ENCODE measurements at places on chromosomes 1 and 21.

DNA sequence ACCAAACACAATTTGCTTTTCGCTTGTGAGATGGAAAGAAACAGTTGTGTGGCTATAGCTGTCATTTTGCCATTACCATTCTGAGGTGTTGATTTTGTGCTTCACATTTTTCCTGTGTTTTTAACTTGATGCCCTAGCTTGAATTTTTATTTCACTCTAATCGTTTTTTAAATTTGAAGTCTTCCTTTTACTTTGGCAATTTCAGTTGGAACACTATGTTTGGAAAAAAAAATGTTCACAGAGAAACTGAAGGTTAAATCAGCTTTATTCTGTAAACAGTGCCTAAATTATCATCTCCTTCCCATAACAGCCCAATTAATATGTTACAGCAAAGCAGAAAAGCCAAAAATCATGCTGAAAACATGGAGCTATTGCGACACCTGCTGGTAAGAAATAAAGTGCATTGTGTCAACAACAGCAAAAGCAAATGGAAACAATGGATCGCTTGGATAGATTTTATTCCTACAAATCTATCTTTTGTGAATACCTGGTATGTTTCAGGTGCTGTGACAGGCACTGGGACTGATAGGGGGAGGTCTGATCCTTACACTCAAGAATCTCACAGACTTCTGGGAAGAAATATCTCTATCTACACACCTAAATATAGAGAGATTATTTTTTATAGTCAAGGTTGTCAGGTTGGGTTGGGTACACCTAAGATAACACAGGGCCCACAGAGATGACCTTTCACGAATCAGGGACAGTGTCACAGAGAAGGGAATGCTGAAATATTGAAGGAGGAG lies 16.2 kb upstream of the ERICH3 start:
- no peaks in the 10 kb centered on the region for H3K36me3 ChIP-seq
- DNase-seq: no peak
- peaks cover 9% of the 10 kb centered on the region for H3K4me1 ChIP-seq
- H3K27me3 ChIP-seq: no peaks in the 10 kb centered on the region
- H3K4me3 ChIP-seq: no peak overlapping the region

GRCh38 chr1:67963263-67963662 lies 87.2 kb downstream of the DIRAS3 start:
- no peak for DNase-seq
- H3K27me3 ChIP-seq: no peaks in the 10 kb centered on the region
- H3K4me3 ChIP-seq: no peak overlapping the region
- no peaks in the 10 kb centered on the region for H3K4me1 ChIP-seq

DNA sequence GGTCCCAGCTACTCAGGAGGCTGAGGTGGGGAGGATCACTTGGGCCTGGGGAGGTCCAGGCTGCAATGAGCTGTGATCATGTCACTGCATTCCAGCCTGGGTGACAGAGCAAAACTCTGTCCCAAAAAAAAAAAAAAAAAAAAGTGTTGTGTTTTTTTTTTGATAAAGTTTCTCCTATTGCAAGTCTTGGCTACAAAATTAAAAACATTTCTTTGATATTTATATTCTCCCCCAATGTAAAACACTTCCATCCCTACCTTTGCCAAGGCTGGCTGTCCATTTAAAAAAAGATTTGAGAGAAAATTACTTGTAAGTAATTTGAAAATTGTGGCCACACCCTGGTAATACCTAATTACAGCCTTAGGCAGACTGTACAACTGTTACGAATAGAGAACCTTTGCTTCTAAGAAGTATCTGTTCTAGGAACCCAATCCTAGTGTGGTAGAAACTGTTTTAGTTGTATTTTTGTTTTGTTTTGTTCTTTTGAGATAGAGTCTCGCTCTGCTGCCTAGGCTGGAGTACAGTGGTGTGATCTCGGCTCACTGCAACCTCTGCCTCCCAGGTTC lies 11.2 kb downstream of the ZNF436 start:
- no peak for DNase-seq
- no peaks in the 10 kb centered on the region for H3K4me1 ChIP-seq
- H3K27ac ChIP-seq: no peak overlapping the region
- H3K27me3 ChIP-seq: no peaks in the 10 kb centered on the region
- H3K4me3 ChIP-seq: no peak overlapping the region
- H3K36me3 ChIP-seq: peaks cover 41% of the 10 kb centered on the region

GRCh38 chr1:216154063-216154462 lies 269.2 kb downstream of the USH2A start:
- H3K4me1 ChIP-seq: no peaks in the 10 kb centered on the region
- DNase-seq: no peak
- H3K36me3 ChIP-seq: no peaks in the 10 kb centered on the region
- H3K27ac ChIP-seq: no peak overlapping the region
- H3K4me3 ChIP-seq: no peak overlapping the region

DNA sequence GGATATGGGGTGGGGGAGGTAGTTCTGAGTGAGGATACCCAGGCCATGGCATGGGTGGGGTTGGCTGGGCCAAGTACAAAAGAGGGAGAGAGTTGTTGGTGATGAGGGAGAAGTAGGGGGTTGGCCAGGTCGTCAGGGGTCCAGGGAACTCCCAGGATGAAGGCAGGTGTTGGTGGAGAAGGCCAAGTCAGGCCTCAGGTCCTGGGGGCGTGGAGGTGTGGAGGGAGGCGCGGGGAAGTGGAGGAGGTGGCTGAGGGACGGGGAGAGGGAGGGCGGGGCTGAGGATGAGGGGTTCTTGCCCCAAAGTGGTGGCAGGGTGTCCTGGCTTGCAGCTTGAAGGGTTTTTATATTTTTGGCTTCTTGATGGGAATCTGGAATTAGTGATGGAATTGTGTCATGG lies 61.1 kb downstream of the FOXO6 start:
- H3K36me3 ChIP-seq: no peaks in the 10 kb centered on the region
- no peak overlapping the region for H3K27ac ChIP-seq

DNA sequence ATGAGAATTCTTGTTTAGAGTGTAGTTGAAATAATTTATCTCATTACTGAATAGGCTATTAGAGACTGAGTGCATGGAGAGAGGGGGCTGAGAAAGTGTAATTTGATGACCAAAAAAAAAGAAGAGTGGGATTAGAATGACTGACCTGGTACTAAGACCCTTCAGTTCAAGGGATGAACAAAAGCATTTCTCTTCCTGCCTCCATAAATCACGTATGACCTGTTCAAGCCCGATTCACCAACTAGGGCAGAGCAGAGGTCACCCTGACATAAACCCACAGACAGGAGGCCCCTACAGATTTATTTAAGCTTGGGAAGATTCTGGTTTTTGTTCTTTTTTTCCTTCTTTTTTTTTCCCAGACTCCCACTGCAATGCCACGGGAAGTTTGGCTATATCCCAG lies 123.7 kb upstream of the COP1 start:
- no peak overlapping the region for H3K27ac ChIP-seq
- H3K4me3 ChIP-seq: no peak overlapping the region
- no peak for DNase-seq

DNA sequence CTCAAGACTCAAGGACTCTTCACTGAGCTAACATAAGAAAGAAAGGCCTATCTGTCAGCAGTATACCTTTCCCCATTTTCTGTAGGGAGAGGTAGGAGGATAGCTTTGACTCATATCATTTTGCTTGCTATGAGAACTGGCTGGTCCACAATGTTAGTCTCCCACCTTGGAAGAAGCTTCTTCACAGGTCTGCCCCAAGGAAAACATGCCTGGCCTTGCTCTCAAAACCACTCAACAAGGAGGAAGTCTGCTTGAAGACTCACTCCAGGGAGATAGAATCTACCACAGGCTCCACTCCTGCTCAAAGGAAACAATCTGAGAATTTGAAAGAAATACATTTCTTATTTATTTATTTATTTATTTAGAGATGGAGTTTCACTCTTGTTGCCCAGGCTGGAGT lies 29.5 kb upstream of the LAMC1 start:
- no peaks in the 10 kb centered on the region for H3K4me1 ChIP-seq
- no peak for DNase-seq
- H3K27me3 ChIP-seq: no peaks in the 10 kb centered on the region
- H3K27ac ChIP-seq: no peak overlapping the region

DNA sequence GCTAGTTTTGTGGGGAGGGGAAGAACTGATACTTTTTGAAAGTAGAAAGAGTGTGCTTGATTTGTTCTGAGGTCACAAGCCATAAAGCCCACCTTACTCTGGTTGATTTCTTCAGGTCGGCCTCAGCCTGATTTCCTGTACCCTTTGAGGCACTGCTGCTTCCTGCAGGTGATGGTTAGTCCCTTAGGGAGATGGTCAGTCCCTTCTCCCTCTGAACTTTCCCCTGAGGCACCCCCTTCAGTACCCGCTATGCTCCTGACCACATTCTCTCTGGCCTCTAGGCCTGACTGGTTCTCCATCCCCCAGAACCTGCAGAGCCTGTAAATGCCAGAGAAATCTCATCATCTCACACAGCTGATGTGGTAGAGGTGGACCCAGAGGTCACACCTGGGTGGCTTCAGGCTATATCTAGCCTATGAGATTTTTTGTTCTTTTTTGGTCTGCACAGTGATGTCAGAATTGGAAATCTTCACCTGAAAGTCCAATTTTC lies 15.0 kb upstream of the ID3 start:
- no peak overlapping the region for H3K27ac ChIP-seq
- H3K27me3 ChIP-seq: no peaks in the 10 kb centered on the region
- H3K36me3 ChIP-seq: no peaks in the 10 kb centered on the region
- H3K4me1 ChIP-seq: peaks cover 44% of the 10 kb centered on the region
- no peak for DNase-seq

GRCh38 chr1:229696385-229696784 lies 70.3 kb downstream of the URB2 start:
- H3K27me3 ChIP-seq: no peaks in the 10 kb centered on the region
- H3K36me3 ChIP-seq: no peaks in the 10 kb centered on the region
- DNase-seq: no peak
- no peak overlapping the region for H3K27ac ChIP-seq
- peaks cover 12% of the 10 kb centered on the region for H3K4me1 ChIP-seq

DNA sequence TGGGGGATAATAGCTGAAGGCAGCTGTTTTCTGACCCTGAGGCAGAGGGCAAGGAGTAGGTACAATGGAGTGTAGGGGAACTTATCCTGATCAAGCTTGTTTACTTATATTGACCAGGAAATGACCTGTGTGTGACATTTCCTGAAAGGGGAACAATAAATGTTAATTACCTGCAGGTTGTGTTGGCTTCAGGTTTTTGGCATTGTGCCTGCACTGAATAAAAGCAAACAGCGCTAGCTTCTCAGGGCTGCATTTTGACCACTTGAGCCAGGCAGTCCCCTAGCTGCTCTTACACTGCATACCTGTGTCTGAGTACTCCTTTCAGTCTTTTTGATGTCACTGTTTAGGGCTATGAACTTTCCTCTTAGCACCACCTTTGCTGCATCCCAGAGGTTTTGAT lies 40.6 kb downstream of the DRAM2 start:
- peak; percentile 46 for DNase-seq
- H3K27me3 ChIP-seq: no peaks in the 10 kb centered on the region
- H3K4me1 ChIP-seq: no peaks in the 10 kb centered on the region
- no peak overlapping the region for H3K27ac ChIP-seq
- no peaks in the 10 kb centered on the region for H3K36me3 ChIP-seq

GRCh38 chr1:146032631-146033219 lies 11.2 kb upstream of the HJV start:
- no peak for DNase-seq
- H3K27ac ChIP-seq: no peak overlapping the region
- peaks cover 14% of the 10 kb centered on the region for H3K4me1 ChIP-seq
- no peaks in the 10 kb centered on the region for H3K27me3 ChIP-seq
- H3K36me3 ChIP-seq: no peaks in the 10 kb centered on the region

DNA sequence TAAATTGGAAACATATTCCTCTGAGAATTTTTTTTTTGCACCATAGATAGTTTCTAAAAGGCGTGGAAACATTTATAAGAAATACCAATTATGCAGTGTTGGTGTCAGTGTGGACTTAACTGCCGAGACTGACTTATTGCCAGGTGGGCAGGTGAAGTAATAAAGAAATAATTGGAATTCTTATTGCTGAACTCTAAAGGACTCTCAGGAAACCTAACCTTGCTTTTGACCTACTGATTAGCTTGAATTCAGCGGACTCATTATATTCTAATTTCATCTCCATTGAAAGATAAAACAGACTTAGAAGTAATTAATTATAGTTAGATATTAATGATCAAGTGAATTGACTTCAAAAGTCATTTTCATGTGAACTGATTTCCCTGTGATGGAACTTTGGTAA lies 26.3 kb downstream of the KCNK1 start:
- DNase-seq: no peak
- no peaks in the 10 kb centered on the region for H3K36me3 ChIP-seq
- H3K27me3 ChIP-seq: no peaks in the 10 kb centered on the region
- peaks cover 8% of the 10 kb centered on the region for H3K4me1 ChIP-seq
- no peak overlapping the region for H3K27ac ChIP-seq

DNA sequence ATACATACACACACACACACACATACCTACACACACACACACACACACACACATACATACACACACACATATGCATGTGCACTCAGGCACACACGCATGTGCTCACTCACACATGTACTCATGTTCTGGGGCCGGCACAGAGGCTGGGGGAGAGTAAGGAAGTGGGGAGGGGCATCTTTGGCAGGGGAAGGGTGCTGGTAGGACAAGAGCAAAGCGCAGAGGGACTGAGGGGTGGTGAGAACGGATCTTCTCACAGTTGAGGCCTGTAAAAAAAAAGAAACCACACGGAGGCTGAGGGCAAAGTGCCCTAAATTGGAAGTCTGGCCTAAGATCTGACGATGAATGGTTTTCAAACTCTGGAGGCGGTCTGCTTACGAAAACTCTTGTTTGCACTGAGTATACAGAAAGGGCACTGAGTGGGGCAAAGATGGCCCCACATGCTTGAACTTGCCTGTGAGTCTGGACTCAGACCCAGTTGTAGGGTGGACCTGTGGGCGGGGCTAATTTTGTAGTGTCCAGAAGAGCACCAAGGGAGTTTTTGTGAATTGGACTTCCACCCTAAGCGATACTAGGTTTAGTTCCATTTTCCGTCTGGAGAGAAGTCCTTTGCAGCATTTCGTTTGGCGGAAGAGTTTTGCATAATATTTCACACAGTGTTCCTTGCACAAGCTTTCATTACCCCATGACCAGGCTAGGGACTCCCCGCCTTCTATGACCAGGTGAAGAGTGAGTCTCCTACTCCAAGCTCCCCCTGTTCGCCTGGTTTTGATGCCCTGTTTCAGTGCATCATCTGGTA lies 79.3 kb upstream of the LYST start:
- no peak for DNase-seq
- H3K4me1 ChIP-seq: peaks cover 7% of the 10 kb centered on the region
- no peak overlapping the region for H3K4me3 ChIP-seq
- H3K36me3 ChIP-seq: no peaks in the 10 kb centered on the region
